ENCODE measurements at places on chromosomes 3 and 15.

GRCh38 chr3:29567501-29567900 is 286.6 kb downstream of the RBMS3 start:
- DNase-seq: no peak

DNA sequence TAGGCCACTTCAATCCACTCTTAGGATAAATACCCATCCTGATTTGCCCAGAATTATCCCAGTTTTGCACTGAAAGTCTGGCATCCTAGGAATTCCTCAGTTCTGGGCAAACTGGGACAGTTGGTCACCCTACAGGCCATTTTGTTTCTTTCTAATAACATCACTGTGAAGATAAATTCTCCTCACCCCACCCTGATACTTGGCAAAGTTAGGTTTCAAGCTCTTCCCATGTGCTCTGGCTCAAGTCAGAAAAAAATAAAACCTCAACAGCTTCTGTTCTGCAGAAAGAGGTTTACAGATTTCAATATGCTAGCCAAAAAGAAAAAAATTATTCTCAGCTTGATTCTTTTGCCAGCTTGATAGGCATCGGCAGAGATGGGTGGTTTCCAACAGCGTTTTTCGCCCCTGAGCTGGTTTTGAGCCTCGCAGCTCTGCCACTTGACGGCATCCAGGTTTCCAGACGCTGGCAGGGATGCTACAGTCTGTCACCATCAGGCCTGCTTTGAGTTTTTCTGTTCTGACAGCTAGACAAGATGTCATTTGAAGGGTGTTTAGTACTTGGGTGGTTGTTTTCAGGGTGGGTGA is 171.4 kb downstream of the SSR3 start:
- DNase-seq: no peak

GRCh38 chr15:70761931-70762468 is 1.4 kb downstream of the UACA start:
- no peak for DNase-seq

GRCh38 chr3:58994746-58995330 is 55.0 kb downstream of the CFAP20DC start:
- peak; percentile 66 for DNase-seq

GRCh38 chr3:53555068-53555588 is 60.7 kb downstream of the CACNA1D start:
- no peak for DNase-seq

GRCh38 chr3:79824166-79824565 is 56.4 kb upstream of the ROBO1 start:
- no peak for DNase-seq

DNA sequence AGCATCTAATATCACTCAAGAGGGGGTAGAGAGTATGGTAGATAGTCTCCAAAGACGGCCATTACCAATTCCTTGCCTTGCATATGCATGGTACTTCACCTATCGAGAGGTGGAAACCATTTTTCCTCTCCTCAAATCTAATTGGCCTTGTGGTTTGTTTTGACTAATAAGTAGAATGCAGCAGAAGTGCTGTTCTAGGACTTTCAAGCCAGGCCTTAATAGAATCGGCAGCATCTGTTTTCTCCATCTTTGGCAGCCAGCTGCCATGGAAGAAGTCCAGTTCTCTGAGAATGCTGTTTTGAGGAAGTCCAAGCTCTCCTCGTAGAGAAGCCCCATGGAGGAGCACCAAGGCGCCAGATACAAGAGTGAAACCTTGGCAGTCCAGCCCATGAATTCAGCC is 59.1 kb upstream of the RASGRP1 start:
- no peak for DNase-seq

- DNase-seq: peak; percentile 13
Observed at GRCh38 chr3:49461443-49462171, 8.5 kb upstream of the DAG1 start.

DNA sequence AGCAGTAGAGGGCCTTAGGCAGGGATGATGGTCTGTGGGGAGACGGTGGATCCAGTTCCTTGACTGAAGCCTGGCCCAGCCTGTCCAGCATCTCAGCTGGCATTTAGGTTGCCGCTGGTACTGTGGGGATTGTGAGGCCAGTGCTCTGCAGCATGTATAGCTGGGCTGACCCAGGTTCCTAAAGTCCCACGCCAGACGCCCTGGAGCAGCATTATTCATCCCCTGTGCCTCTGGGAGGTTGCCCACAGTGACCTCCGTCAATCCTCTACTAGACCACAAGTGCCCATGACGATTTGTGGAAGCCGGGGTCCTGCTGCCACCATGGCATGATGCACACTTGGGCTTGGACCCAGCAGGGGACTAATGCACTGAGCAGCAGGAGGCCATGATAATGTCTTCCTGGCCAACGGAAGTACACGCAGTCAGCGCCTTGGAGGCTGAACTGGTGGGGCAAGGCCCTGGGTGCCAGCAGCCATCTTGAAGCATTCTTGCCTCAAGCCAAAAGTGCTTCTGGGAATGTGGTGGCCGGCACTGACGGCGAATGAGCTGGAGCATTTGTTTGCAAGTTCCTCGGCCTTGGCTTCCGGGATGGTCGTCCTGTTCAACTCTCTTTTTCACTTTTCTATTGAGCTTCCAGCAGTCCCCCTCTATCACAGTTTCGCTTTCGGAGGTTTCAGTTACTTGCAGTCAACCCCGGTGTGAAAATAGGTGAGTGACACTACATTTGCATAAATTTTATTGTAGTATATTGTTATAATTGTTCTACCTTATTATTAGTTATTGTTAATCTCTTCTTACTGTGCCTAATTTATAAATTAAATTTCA is 949.4 kb downstream of the ROBO1 start:
- DNase-seq: no peak

GRCh38 chr3:183411216-183411922 is 17.1 kb downstream of the MCF2L2 start:
- no peak for DNase-seq

- DNase-seq: no peak
Observed at GRCh38 chr3:37995652-37996641, 5.4 kb downstream of the VILL start.

DNA sequence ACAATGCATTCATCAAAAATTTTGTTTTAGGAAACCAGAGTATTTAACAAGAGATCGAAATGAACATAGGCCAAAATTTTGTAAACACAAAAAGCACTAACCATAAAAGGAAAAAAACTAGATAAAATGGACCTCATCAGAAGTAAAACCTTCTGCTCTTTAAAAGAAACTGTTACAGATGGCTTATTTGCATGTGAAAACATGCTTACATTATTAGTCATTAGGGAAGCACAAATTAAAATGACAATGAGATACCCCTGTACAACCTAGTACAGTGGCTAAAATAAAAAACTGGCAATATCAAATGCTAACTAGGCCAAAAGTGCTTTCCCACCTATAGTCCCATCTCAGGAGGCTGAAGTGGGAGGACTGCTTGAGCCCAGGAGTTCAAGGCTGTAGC is 19.3 kb downstream of the UBR1 start:
- peak; percentile 51 for DNase-seq

DNA sequence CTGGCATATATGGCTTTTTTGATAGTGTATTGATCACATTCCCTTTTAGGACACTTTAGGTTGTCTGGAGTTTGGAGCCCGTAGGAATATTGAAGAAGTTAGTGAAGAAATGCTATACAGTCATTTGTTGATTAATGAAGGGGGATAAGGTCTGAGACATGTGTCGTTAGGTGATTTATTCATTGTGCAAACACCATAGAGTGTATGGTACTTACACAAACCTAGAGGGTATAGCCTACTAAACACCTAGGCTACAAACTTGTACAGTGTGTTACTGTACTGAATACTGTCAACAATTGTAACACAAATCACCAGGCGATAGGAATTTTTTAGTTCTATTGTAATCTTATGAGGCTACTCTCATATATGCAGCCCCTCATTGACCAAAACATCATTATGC is 3.3 kb downstream of the TPM1 start:
- no peak for DNase-seq

- DNase-seq: no peak
Observed at GRCh38 chr3:8780279-8780678, 10.9 kb upstream of the OXTR start.

- no peak for DNase-seq
Observed at GRCh38 chr15:65962187-65962586, 92.9 kb downstream of the RAB11A start.

GRCh38 chr3:43176666-43177065 is 70.8 kb upstream of the POMGNT2 start:
- no peak for DNase-seq

DNA sequence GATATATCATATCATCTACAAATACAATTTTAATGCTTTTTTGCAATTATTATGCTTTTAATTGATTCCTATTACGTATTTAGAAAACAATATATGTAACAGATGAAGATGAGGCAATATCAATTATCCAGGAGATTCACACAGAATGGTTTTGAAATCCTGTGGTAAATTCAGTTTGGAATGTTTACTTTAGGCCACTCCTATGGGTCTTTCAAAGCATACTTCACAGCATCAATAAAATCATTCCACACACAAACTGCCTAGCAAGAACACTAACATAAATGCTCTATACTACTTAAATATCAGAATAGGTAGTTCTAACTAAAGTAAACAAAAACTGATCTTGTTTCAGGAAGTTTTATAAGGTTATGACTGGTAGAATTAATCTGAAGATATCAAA is 90.5 kb downstream of the FAM227B start:
- peak; percentile 17 for DNase-seq

GRCh38 chr3:188881954-188882641 is 289.7 kb upstream of the TPRG1 start:
- DNase-seq: peak; percentile 91

DNA sequence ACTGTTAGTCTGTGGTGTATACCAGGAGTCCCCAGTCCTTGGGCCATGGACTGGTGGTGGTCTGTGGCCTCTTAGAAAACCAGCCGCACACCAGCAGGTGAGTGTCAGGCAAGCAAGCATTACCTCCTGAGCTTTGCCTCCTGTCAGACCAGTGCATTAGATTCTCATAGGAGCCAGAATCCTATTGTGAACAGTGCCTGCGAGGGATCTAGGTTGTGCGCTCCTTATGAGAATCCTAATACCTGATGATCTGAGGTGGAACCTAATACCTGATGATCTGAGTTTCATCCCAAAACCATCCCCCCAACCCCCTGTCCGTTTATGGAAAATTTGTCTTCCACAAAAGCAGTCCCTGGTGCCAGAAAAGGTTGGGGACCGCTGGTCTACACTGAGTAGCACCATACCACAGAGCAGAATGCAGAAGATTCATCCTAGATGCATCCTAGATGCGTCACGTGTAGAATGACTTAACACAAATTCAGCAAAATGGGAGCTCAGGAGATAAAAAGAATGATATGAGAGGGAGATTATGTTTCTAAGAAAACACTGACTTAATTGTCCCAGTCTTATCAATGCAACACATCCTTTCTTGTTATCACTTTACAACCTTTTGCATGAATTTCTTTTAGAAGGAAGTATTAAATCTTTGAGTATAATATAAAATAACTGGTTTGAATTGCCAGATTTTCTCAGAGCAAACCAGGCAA is 28.5 kb downstream of the SELENOT start:
- DNase-seq: no peak

- no peak for DNase-seq
Observed at GRCh38 chr3:129117134-129117533, 4.5 kb downstream of the RAB43 start.

DNA sequence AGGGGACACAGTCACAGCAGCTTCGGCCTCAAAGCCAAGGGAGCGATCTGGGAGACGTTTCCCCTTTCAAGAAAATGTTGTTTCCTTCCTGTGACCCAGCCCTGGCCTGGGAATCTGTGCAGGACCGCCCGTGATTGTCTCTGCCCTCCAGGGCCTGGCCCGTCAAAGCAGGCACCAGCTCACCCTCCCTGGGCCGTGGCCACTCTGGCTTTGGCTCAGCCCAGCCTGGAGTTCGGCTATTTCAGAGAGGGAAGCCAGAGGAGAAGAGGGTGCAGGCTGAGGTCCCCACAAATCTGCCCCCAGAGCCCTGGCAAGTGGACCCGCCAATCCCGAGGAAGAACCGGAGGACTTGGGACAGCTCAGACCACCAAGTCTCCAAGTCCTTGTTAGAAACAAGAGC is 12.7 kb downstream of the GATA2 start:
- no peak for DNase-seq

GRCh38 chr15:29676961-29677402 is 145.3 kb downstream of the TJP1 start:
- peak; percentile 67 for DNase-seq

Measured in fibroblast of skin of abdomen (primary cell).